Glomerular endothelial cell (primary cell): ENCODE measurements at places on chromosomes 6 and 20.

DNA sequence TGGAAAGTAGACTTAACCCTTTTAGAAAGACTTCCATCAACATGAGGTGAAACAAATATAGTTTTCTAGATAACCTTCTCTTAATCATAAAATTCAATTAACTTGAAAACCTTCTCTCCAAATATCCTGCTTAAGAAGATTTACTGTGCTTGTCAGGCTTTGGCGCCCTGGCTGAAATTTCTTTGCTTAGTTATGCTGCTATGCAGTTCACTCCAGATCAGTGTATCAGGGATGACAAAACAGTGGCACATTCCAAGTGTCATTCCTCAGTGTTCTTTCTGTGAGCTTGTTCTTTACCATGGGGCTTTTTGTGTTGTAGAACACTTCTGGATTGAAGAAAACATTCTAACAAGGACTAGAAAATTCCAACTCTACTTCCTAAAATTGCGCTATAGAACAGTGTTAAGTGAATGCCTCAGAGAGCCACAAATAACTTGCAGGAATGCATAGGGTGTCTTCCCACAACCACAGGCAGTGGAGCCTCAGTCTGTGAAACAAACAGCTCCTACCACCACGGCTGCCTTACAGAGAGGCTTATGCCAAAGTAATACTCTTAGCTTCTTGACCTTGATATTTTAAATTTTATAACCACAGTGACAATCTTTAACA is 443.6 kb downstream of the CDC5L start:
- no peak for DNase-seq

GRCh38 chr6:24974182-24975171 is 38.7 kb upstream of the RIPOR2 start:
- no peak for DNase-seq

DNA sequence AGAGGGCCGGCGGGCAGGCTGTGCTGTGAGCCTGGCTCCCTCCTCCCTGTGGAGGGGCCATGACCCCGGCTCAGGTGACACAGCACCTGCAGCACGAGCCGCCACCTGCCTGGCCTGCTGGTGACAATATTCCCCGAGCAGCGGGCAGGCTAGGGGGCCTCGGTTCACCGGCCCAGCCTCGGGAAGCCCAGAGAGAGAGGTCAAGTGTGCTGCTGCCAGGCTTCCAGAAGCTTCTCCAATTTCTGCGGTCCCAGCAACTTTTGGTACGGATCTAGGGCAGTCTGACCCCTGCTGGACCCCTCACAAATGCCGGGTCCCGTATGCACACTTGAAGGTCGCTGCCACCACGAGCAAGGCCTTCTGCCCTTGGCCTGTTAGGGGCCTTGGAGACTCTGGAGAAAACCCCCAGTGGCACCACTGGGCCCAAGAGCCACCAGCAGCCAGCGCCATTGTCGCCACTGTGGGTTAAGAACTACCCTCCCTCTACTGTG is 38.6 kb upstream of the NOL4L start:
- no peak for DNase-seq

DNA sequence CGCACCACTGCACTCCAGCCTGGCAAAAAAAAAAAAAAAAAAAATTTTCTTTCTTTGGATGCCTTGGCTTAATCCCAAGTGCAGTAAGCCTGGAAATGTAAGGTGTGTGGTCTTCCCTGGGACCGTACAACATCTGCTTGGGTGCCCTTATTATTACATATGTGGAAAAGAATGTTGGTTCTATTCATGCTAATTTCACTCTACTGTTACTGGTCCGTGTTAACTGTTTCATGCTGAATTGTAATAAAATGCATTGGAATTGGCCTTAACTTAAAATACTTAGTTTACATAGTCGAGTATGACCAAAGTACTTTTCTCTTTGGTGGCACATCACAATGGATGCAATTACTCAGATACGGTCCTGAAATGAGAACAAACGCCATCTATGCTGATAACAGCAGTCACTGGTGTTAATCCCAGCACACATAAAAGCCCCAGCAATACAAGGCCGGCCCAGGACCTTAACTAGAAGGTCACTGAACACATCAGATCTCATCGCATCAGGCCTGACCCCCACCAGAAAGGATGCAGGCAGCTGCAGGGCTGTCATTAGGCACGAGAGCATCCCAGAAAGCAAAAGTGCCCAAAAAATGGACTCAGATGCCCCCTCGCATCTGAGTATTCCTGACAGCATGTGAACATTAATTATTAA is 1.2 kb downstream of the SERPINB6 start:
- DNase-seq, result no peak
